Choroid plexus epithelial cell (primary cell): ENCODE measurements at places on chromosomes 12 and 14.

GRCh38 chr14:77343662-77344061 lies 22.8 kb downstream of the GSTZ1 start:
- DNase-seq: no peak

GRCh38 chr14:95696741-95697140 lies 10.5 kb downstream of the TCL1B start:
- DNase-seq: no peak

GRCh38 chr12:3190101-3190500 lies 112.9 kb downstream of the TSPAN9 start:
- DNase-seq: no peak

- DNase-seq: peak; percentile 33
These were observed 11.7 kb upstream of the ITGB7 start for GRCh38 chr12:53218551-53219291.

GRCh38 chr12:27434673-27435565 lies 11.6 kb upstream of the SMCO2 start:
- peak; percentile 27 for DNase-seq

DNA sequence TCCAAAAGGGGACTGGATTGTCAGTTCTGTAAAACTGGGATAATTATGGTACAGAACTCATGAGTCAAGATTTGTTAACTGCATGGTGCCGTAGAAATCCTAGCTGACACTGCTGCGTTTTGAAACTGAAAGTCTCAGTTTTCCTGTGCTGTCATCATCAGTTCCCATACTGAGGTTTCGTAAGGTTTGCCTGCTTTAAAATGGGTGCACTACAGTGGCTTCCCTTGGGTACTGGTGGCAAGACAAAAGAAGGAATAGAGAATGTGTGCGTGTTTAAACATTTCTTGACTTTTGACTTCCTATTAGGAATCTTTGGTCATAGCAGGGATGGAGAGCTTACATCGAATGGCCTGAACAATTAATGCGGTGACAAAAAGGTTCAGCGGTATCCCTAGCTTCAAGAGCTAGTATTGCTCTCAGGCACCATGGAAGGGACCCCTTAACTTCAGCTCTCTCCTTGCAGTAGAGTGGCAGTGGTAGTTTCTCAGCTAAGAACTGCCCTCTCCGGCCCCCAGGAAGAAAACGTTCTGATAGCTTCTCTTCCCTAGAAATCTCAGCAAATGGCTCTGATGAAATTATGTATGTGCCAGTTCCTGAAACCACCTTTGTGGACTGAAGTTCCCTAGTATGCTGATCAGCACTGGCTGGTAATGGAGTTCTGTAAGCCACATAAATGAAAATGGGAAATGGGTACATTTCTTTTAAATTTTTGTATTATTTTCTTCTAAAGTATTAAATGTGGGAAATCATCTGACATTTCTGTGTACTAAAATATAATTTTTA lies 28.9 kb downstream of the ANO6 start:
- DNase-seq: peak; percentile 88

GRCh38 chr14:50559990-50560930 lies at the start of gene ATL1:
Gene ATL1, plus strand, starts transcription at chr14:50560145. Its CDS starts 121 bp downstream, at chr14:50560266.
- DNase-seq: peak; percentile 67

DNA sequence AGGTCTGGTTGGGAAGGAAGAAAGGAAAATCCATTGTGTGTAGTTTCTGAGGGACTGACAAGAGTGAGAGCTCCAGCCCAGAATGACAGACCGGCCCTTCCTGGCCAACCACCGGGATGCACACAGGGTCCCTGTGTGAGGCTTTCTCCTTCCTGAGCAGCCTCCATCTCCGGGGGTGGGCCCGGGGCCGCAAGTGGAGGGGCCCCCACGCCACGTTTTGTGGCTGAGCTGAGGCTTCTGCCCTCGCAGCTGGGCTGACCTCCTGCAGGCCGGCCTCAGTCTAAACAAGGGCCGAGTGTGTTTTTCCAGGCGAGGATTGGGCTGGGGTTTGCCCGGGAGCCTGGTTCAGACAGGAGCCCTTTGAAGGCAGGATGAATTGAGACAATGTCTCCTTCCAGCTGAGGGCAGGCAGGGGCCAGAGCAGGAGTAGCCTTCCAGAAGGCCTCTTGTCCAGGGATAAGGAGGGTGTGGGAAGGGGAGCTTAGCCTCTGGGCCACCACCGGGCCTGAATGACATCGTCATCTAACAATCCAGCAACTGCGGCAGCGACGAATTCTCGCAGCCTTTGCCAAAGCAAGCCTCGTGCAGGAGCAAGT lies 96.5 kb upstream of the NCOR2 start:
- DNase-seq: no peak

DNA sequence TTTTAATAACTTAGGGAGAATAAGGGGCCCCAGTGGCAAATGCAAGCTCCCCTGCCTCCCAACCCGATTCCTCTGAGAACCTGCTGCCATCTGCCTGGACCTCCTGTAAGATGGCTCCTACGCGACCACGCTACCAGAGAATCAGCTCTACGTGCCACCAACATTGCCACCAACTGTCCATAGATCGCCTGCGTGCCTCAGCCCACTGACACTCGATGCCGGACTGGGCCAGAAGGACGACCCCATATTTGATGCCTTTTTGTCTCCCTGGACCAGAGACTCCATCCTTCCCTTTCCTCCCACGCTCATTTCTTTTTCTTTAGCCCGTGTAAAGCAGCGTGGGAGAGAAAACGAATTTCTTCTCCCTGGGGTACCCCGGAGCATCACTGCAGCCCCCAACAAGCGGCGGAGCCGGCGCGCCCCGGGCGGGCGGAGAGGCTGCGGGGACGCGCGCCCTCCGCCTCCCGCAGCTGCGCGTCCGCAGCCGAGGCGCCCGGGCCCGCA lies 565 bp upstream of the KLHL42 start:
- DNase-seq: peak; percentile 9

DNA sequence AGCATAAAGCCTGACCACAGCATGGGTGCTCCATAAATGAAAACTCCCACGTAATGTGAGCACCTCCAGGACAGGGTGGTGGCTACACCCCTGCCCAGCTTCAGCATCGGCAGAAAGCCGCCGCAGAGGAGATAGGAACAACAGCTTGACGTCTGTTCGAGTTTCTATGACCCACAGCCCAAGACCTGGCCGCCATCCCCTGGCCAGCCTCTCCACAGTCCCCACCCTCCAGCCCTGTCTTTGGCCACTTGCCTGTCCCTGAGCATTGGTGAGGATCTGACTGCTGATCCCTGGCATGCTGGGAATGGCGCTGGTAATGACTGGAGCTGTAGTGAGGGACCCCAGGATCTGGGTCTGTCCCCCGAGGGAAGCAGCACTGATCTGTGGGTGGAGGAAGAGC lies 21.3 kb downstream of the POU6F1 start:
- DNase-seq: no peak

GRCh38 chr14:29102266-29102665 lies 335.7 kb downstream of the FOXG1 start:
- DNase-seq: no peak

DNA sequence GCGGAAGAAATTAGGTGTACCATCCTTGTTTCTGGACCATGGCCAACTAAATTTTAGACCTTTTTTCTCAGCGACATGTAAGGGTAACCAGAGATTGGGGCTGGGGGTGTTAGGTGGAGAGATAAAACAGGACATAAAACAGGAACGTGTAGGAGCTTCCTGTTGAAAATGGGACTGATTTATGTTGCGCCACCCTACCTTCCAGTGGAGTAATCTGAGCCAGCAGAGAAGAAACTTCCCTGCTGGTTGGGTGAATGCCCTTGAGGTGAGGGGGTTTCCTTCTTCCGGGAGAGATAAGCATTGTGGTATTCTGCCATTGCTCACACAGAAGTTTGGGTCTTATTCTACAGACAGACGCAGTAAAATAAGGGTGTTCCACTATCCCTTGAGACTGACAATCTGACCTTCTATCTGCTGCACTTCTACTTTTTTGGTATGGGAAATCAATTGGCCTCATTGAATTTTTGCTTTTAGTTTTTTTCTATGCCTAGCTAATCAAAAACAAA lies 417.6 kb downstream of the PCNX1 start:
- peak; percentile 83 for DNase-seq

DNA sequence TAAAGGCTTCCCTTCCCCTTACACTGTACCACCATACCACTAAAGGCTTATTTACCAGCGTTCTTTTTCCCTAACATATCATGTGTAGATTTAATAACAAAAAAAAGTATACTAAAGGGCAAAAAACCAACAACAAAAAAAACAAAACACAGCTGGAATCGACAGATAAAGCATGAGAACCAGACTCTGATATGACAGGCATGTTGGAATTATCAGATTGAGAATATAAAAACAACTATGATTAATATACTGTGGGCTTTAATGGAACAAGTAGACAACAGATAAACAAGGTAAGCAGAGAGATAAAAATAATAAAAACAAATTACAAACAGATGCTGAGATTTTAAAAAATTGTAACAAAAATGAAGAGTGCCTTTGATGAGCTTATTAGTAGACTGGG lies 754.1 kb upstream of the MDGA2 start:
- no peak for DNase-seq

- no peak for DNase-seq
These were observed 38.3 kb upstream of the FAR2 start for GRCh38 chr12:29110506-29111442.

GRCh38 chr12:129635021-129635685 lies 268.7 kb downstream of the TMEM132D start:
- DNase-seq: no peak

- peak; percentile 99 for DNase-seq
These were observed 30.3 kb downstream of the NFKBIA start for GRCh38 chr14:35374263-35374712.

GRCh38 chr14:77406718-77407117 lies 16.6 kb downstream of the NOXRED1 start:
- DNase-seq: no peak

GRCh38 chr14:26917086-26917485 lies 319.3 kb upstream of the NOVA1 start:
- DNase-seq: peak; percentile 71

GRCh38 chr14:58755031-58755925 lies 117.5 kb downstream of the DACT1 start:
- no peak for DNase-seq

DNA sequence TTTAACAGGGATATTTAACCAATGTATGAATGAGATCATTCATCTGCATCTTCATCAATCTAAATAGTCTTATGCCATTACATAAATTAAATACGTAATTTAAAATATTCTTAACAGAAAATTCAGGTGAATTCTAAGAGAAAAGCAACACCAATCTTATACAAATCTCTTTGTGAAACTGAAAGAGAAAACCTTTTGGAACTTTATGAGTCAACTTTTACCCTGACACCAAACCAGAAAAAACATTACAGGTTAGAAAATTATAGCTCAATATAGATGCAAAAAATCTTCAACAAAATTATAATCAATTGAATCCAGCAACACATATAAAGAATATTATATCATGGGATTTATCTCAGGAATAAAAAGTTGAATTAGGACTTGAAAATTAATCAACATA lies 3.4 kb downstream of the GLIPR1L1 start:
- no peak for DNase-seq

DNA sequence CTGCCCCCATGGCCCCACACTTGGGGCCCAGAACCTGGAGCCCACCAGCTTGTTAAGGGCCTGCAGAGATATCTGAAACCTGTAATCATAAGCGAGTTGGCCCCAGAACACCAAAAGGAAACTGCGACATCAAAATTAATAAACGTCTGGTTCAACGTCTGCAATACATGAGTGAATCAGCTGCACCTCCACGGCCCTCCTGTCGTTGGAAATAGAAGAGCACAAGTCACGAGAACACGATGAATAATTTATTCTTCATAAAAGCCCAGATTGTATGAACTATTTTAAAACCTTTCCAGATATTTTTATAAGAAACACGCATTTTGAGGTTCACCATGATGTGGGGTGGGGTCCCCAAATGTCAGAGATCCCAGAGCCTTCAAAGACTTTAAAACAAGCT lies 9.7 kb upstream of the CMKLR1 start:
- DNase-seq: no peak

GRCh38 chr14:30330445-30330844 lies 228.5 kb upstream of the G2E3 start:
- peak; percentile 28 for DNase-seq

GRCh38 chr14:50974118-50974517 lies 29.8 kb upstream of the PYGL start:
- no peak for DNase-seq

GRCh38 chr12:15629108-15629507 lies 160.1 kb downstream of the EPS8 start:
- DNase-seq: peak; percentile 100

DNA sequence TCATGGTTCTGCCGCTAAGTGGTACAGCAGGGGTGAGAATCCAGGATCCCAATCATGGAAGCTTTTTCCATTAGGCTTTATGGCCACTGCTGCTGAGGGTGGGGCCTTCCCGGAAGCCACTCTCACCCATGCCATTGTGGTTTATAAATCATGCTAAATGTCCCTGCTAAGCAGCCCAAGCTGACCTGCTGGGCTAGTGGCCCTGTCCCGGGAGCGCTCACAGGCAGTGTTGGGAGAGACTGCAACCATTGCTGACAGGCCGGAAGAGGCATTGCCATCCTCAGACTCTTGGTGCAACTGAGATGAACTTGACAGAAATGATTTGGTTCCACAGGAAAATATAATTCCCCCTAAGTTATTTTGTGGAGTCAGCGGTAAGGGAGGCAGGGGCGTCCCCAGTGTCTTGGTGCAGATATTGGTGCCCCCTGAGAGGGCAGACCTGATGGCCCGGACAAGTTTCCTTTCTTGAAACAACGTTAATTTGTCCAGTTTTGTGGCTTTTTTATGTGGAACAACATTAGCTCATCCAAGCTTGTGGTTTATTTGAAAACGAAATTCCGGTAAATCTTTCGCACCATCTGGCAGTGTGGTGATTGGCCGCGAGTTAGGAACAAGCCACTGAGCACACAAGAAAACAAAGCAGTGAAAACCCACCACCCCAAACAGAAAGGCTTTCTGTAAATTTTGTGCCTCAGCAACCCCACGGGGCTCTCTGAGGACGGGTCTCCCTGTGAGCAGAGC lies 82.3 kb downstream of the SSPN start:
- DNase-seq: no peak

GRCh38 chr14:22164616-22165015 lies 424.4 kb downstream of the DAD1 start:
- peak; percentile 11 for DNase-seq

DNA sequence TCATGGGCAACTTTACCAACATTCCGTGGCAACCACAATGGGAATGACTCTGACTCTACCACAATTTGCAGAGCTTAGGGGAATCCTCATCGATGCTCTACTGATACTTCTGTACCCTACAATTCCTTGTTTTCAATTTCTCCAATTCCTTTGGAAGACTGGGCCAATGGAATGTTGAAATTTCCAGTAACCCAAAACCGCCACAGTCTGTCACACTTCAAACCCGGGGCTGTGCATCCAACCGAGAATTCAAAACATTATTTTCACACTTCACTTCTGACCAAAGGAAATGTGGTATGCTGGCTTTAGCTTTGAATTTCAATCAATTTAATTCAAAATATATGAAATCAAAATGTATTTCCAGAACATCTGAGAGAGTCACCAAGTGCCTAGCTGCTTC lies 951.4 kb downstream of the VRK1 start:
- no peak for DNase-seq

DNA sequence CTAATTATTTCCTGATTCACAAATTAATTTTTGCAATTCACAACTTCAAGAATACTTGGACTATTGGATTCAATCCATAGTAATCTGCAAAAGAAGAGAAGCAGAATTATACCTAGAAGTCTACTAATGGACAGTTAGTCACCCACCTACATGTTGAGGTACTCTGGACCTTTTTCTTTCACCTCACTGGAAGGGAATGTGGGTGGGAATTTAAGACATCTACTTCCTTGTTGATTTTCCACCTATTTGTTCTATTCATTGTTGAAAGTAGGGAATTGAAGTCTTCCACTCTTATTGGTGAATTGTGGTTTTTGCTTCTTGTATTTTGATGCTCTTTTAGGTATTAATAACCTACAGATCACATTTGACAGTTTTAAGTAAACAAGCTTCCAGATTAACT lies 11.0 kb downstream of the RESF1 start:
- DNase-seq: no peak
